ENCODE measurements at places on chromosomes 6 and 20. TPM values are rescaled to one million over a fixed set of nuclear protein-coding genes. Genes with fewer than 3 reads are reported as not detected.

SLC22A23 gene
- 0.07 TPM for total RNA-seq

RFX6 gene
- not detected for total RNA-seq

ELOVL2 gene
- not detected for total RNA-seq

CGA gene
- total RNA-seq: not detected

C6orf132 gene
- total RNA-seq: 0.18 TPM

ID4 gene
- total RNA-seq: not detected

SIRPG gene
- 93.8 TPM for total RNA-seq

DNA sequence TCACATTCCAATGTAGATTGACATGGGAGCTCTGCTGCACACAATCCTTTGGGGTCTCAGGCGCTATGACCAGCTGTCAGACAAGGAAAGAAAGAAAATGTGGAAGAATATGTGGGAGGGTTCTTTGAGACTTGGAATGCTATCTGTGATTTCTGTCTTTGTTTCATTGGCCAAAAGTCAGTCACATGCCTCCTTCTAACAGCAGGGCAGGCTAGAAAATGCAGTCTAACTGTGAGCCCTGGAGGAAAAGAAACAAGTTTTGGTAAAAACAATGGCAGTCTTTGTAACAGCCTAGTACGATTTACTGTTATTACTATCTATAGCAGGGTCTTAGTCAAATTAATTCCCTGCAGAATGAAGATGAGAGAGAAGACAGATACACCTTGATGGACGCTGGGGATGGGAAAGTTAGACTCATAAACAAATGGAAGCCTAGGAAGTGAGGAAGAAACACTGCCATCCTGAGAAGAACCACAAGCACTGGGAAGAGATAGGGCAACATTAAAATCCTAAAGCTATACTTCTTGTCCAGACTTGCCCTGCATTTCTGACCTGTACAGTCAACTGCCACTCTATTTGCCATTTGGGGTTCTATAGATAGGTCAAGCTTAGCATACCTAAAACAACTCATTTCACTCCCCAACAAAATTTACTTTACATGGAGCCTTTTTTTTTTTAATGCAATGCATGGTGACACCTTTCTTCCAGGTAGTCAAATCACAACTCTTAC lies 833.0 kb downstream of the KIF16B start:
- no peak overlapping the region for H3K4me3 ChIP-seq
- H3K27me3 ChIP-seq: no peaks in the 10 kb centered on the region
- no peaks in the 10 kb centered on the region for H3K36me3 ChIP-seq
- no peak for DNase-seq
- no peak overlapping the region for H3K27ac ChIP-seq
- no peaks in the 10 kb centered on the region for H3K4me1 ChIP-seq

- no peaks in the 10 kb centered on the region for H3K4me1 ChIP-seq
- H3K27me3 ChIP-seq: no peaks in the 10 kb centered on the region
- H3K4me3 ChIP-seq: no peak overlapping the region
- no peaks in the 10 kb centered on the region for H3K36me3 ChIP-seq
Measured at GRCh38 chr20:9495701-9496100, 18.7 kb upstream of the LAMP5 start.

DNA sequence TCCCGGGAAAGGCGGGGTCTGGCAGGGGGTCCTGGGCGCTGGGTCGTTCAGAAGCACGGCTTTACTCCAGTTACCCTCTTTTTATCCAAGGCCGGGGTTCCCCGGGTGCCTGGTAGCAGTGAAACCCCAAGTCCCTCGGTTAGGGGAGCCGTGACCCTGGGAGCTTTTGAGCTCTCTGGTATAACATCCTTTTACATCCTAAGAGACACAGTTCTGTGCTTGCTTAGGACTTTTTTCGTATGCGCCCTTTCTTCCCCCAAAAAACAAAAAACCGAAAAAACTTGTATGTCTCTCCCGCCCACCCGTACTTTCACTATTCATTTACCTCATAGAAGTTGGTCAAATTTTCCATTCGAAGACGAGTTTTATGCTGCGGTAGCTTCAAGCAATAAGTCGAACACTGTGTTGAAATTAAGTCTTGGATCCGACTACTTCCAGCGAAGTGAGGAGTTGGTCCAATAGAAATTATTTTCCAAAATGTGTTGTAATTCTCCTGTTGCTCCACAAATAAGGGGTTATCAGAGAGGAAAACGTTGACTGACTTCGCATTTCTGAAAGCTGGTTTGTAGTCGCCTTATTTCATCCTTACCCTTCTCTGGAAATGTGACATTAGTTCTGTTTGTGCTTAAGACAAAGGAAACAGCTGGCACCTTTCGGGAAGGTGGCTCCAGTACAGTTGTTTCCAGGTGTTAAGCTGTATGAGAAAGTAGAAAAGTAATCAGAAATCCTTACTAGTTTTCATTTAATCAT lies 816 bp upstream of the MAN1A1 start:
- peak overlapping the region; percentile 89 for H3K27ac ChIP-seq
- H3K27me3 ChIP-seq: no peaks in the 10 kb centered on the region
- H3K4me1 ChIP-seq: peaks cover 36% of the 10 kb centered on the region
- H3K36me3 ChIP-seq: peaks cover 20% of the 10 kb centered on the region

- no peak overlapping the region for H3K27ac ChIP-seq
- H3K4me1 ChIP-seq: no peaks in the 10 kb centered on the region
- DNase-seq: no peak
- no peaks in the 10 kb centered on the region for H3K36me3 ChIP-seq
- H3K4me3 ChIP-seq: no peak overlapping the region
Measured at GRCh38 chr6:55184782-55185530, 10.6 kb downstream of the HCRTR2 start.

- no peak for DNase-seq
- peaks cover 45% of the 10 kb centered on the region for H3K36me3 ChIP-seq
- no peaks in the 10 kb centered on the region for H3K27me3 ChIP-seq
- no peak overlapping the region for H3K4me3 ChIP-seq
- H3K27ac ChIP-seq: no peak overlapping the region
- H3K4me1 ChIP-seq: peaks cover 1% of the 10 kb centered on the region
Measured at GRCh38 chr6:99559057-99559456, 9.4 kb downstream of the CCNC start.

GRCh38 chr6:157880534-157880933 lies 57.5 kb downstream of the SNX9 start:
- H3K4me3 ChIP-seq: no peak overlapping the region
- H3K36me3 ChIP-seq: peaks cover 26% of the 10 kb centered on the region
- H3K4me1 ChIP-seq: peaks cover 42% of the 10 kb centered on the region

DNA sequence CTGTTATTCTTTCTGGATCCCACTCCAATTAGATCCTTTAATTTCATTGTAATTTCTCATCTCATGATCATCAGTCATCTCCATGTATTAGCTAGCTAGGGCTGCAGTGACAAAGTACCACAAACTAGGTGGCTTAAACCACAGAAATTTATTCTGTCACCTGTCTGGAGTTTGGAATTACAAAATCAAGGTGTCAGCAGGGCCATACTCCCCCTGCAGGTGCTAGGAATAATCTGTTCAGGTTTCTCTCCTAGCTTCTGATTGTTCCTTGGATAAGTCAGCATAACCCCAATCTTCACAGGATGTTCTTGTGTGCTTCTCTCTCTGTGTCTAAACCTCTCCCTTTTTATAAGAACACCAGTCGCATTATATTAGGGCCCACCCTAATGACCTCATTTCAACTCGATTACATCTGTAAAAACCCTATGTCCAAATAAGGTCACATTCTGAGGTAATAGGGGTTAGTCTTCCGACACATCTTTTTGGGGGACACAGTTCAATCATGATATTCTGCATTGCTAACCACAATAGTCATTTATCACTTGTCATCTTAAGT lies 40.5 kb downstream of the BEND6 start:
- no peaks in the 10 kb centered on the region for H3K4me1 ChIP-seq
- H3K27me3 ChIP-seq: peaks cover 24% of the 10 kb centered on the region
- no peaks in the 10 kb centered on the region for H3K36me3 ChIP-seq
- no peak overlapping the region for H3K27ac ChIP-seq
- no peak for DNase-seq

- no peaks in the 10 kb centered on the region for H3K4me1 ChIP-seq
- no peak overlapping the region for H3K27ac ChIP-seq
- peak; percentile 21 for DNase-seq
- H3K4me3 ChIP-seq: no peak overlapping the region
- H3K36me3 ChIP-seq: no peaks in the 10 kb centered on the region
Measured at GRCh38 chr20:59819496-59820203, 113.8 kb downstream of the SYCP2 start.

DNA sequence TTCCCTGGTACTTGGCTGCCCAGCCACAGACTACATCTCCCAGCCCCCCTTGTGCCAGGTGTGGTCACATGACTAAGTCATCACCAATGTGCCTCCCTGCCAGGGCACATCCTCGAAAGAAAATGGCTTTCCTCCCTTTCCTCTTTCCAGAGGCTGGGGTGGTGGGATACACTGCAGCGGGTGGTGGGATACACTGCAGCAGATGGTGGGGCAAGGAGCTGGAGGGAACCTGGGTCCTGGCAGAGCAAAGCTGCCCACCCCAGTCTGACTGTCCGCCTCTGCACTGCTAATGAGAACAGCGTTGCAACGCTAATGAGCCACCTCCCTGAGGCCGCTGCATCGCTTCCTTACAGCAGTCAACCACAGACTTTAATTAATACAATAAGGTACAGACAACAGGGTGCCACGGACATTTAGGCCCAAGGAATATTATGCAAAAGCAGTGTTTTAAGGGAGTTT lies 125.3 kb downstream of the PREX1 start:
- H3K4me3 ChIP-seq: no peak overlapping the region
- no peak overlapping the region for H3K27ac ChIP-seq
- no peaks in the 10 kb centered on the region for H3K27me3 ChIP-seq
- H3K4me1 ChIP-seq: peaks cover 49% of the 10 kb centered on the region
- peaks cover 57% of the 10 kb centered on the region for H3K36me3 ChIP-seq

DNA sequence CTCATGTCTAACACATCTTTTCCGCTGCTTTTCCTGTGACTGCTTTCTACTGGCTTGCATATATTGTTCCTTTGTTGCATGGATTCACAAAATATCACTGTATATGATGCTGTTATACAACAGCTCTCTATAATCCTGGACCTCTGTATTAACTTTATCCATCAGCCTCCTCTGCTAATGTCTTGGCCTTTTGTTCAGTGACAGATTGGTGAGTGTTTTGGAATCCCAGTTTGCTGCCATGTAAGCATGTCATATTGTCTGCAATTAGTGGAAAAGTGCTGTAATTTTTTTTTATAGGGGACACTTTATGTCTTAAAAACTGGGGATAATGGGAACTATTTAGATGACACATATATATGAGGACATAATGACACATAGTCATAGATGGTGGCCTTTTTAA lies 3.0 kb downstream of the RIMS1 start:
- no peak overlapping the region for H3K4me3 ChIP-seq
- H3K4me1 ChIP-seq: peaks cover 2% of the 10 kb centered on the region

- peaks cover 21% of the 10 kb centered on the region for H3K4me1 ChIP-seq
- H3K27ac ChIP-seq: no peak overlapping the region
- no peaks in the 10 kb centered on the region for H3K27me3 ChIP-seq
- DNase-seq: no peak
Measured at GRCh38 chr6:127457456-127458064, 1.6 kb downstream of the KIAA0408 start.

- peaks cover 10% of the 10 kb centered on the region for H3K4me1 ChIP-seq
- peaks cover 43% of the 10 kb centered on the region for H3K36me3 ChIP-seq
- peaks cover 5% of the 10 kb centered on the region for H3K27me3 ChIP-seq
- DNase-seq: no peak
- H3K4me3 ChIP-seq: no peak overlapping the region
Measured at GRCh38 chr6:135651964-135652755, 154.6 kb upstream of the AHI1 start.

Measured in activated CD8-positive, alpha-beta memory T cell treated with anti-CD3 and anti-CD28 coated beads, Interleukin-2, amount 10 ng/mL, durations not matched to agents 7 days and 5 days (primary cell).